ENCODE measurements at places on chromosomes 3 and 15.

DNA sequence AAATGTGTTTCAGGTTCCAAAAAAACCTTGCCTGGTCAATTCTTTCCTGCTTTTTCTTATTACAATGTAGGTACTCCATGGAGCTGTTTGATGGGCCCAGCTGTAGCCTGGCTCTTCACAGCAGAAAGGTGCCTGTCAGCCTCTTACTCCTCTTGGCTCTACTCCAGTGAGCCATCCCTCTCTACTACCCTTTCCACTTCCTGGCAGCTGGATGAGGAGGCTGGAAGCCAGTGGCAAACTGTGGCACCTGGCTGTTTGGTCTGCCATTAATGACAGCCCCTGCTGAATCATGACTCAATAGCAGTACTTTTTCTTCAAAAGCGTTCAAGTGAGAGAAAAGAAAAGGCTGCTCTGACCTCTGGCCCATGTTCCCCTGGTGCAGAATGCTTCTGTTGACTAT lies 618.1 kb downstream of the PYDC2 start:
- no peak for DNase-seq

GRCh38 chr15:41506796-41507341 lies 6.8 kb downstream of the LTK start:
- DNase-seq, result no peak

- DNase-seq, result no peak
Measured at GRCh38 chr3:148606979-148607378, 90.7 kb upstream of the AGTR1 start.

DNA sequence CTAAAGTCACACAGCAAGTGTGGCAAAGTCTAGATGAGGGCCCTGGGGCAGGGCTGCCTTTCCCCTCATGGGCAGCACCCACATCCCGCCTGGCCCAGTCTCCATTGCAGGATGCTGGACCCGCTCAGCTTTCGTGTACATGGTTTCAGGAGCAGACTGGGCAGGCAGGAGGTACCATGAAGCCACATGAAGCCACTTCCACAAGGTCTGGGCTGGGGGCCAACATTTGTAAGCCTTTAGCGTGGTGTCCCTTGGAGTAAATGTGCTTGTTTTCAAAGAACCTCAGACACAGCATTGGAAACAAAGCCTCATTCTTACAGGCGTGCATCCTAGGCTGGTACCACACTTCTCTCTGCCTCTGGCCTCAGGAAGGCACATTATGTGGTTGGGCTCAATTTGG lies 34.5 kb downstream of the UMPS start:
- no peak for DNase-seq

GRCh38 chr15:44275150-44275830 lies 13.2 kb upstream of the GOLM2 start:
- no peak for DNase-seq

GRCh38 chr3:179091113-179091512 lies 19.5 kb upstream of the ZMAT3 start:
- DNase-seq, result no peak

GRCh38 chr3:195156286-195156890 lies 114.6 kb downstream of the XXYLT1 start:
- no peak for DNase-seq

GRCh38 chr15:48557335-48557734 lies 88.2 kb downstream of the FBN1 start:
- no peak for DNase-seq

DNA sequence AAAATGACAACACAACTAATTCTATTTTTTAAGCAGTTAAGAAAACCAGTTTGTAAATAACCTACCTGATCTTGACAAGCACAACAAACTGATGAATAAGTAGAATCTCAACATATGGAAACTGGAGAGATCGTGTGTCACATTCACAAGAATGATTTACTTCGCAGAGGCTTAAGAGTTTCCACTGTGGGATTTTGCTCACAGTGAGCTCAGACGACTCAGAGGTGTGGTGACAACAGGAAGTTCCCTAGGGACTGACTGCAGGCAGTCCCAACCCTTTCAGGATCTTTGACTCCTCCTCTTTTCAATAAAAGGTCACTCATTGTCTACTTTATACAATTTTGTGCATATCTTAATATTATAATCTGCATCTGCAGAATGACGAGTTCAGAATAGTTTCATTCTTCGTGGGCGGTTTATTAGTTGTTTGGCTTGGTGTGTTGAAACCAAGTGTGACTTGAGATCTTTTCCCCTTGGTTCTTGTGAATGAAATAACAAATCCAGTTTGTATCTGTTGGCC lies at the start of gene LIPH:
LIPH (minus strand) TSS at position 231 of the 520 bp plus-strand sequence; CDS start at position 114, 117 bp downstream.
- DNase-seq, result no peak

GRCh38 chr15:71530116-71530515 lies 280.2 kb upstream of the NR2E3 start:
- no peak for DNase-seq

GRCh38 chr3:44761101-44761423 lies 357 bp downstream of the KIAA1143 start:
- DNase-seq, result no peak

DNA sequence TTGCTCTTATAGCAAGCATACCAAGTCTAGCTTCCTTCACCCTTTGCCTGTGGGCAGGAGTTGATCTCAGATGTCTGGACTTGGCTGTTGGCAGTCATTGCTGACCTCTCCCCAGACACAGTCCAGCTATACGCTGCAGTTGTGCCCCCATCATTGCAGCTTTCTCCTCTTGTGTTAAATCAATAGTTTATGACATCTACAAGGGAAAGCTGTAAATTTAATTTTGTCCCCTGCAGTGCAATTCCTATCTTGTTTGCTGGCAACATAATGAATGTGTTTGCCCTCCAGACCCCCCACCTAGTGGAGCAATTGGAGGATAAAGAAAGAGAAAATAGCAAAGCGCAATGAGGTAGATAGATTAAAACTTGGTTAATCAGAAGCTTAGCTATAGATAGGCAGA lies 280.2 kb downstream of the LSAMP start:
- DNase-seq, result no peak

DNA sequence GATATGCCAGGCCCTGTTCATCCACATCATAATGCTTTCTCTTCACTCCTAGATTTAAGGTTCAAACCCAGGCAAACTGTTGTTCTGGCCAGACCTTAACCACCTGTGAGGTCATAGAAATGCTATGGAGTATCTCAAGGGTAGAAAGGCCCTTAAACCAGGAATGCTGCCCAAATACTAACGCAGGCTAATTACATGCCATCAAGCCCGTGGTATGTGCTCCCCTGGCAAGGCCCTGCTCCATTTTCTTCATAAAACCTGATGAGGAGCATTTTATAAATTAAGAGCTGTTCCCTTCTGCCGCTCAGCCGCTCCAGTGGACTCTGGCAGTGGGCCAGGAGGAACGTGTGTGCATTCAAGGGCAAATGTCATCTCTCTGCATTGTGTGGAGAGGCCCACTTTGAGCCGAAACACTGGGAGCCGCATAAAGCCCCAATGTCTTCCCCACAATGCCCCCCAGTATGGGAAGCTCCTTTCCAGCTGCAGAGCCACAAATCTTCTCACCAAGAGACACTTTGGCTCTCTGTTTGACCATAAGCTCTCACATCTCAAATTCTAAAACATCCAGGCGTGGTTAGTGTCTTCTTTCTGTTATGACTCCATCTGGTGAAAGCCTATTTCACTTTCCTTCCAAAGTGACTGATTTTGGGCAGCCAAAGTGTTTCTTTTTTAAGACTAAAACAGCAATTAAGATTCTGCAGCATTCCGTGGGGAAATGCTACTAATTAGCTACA lies 210.8 kb upstream of the NR2E3 start:
- no peak for DNase-seq

DNA sequence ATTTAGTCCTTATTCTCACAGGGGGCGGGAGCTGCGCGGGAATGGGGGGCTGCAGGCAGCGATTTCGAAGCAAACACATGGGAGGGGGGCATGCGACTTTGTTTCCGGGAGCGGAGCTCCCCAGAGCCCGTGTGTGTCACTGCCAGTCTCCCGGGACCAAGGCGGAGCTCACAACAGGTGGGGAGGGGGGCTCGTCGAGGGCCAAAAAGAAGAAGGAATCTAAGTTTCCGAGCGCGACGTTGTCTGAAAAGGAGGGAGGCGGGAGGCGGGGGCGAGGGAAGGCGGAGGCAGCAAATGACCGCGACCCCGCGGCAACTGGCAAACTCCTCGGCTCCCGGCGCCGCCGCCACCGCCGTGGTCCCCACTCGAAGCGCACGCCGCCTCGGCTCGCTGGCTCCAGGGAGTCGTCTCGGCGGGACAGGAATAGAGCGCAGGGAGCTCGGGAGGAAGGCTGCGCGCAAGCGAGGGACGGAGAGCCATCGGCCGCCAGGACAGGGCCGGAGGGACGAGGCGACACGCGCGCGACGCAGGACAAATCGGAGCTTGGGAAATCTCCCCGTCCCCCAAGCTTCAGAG lies 1.4 kb downstream of the FOXP1 start:
- DNase-seq, result peak; percentile 72

DNA sequence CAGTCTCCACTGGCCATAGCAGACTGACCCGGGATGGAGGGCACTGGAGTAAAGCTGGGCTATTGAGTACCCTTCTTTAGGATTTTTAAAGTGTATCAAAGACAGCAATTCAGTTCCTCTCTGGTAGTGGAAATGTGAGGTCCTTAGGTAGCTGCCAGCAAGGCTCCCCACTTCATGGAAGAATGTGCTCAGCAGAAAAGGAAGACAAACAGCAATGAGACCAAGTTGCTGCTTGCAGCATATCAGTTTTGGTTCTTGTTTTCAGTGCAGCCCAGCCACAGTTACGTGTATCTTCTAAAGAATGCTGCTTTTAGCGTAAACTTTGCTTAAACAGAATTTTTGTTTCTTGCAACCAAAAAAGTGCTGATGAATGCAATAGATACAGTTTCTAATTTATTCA lies 374.0 kb upstream of the CBLB start:
- DNase-seq, result no peak

- no peak for DNase-seq
Measured at GRCh38 chr3:126155280-126155640, 25.1 kb downstream of the ALDH1L1 start.

GRCh38 chr3:107313711-107314110 lies 63.5 kb upstream of the CCDC54 start:
- no peak for DNase-seq

DNA sequence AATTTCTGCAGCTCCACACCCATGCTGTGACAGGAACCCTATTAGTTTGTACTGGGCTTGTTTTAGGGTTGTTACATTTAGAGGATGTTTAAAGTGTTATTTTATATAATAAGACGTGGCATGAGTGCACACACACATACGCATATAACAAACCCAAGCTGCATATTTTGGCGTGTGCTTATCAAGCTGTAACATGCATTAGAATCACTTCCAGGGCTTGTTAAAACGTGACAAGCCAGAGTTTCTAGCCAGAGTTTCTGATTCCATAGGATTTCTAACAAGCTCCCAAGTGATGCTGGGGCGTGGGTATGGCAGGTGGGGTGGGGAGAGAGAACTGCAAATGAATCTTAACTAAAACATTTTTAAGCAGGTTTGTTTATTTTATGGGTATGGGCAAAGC lies 17.4 kb downstream of the ONECUT1 start:
- DNase-seq, result no peak

GRCh38 chr3:43695863-43696262 lies 5.1 kb downstream of the ABHD5 start:
- DNase-seq, result no peak

DNA sequence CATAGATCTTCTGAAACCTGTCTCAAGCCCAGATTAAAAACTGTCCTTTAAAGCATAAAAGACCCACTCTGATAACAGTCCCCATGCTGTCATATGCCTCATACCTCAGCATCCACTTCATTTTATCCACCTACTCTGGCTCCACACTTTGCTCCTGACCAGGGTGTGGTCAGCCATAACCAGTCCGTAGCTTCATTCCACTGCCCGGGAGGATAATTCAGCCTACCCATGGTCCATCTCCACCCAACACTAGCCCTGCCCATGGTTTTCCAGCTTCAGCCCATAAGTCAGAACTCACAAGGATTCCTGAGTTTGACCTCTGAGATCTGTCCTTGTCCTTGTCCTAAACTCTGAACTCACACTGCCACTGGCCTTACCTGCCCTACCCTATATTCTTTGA lies 262.1 kb upstream of the MANF start:
- no peak for DNase-seq

DNA sequence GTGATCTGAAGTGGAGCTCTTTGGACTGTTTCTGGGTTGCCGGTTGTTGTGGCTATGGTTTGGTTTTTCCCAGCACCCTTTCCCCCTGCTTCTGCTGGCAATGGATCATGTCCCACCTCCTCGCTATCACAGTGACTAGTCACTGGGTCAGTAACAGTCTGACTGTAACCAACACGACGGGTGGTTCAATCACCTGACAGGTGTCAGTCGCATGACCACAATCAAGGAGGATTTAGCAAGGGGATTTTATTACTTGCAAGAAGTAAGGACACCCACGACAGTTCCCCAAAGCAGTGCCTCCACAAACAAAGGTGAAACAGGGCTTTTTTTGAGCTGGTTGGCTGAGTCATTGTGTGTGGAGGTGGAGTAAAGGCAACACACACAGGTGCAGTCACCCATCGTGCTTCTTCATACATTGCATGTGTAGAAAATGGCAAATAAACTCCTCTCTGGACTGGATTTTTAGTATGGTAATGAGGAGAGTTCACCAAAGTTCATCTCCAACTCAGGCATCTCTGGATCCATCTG lies 58.8 kb upstream of the FAM3D start:
- DNase-seq, result no peak

- DNase-seq, result no peak
Measured at GRCh38 chr3:193996221-193996620, 139.7 kb upstream of the HES1 start.

DNA sequence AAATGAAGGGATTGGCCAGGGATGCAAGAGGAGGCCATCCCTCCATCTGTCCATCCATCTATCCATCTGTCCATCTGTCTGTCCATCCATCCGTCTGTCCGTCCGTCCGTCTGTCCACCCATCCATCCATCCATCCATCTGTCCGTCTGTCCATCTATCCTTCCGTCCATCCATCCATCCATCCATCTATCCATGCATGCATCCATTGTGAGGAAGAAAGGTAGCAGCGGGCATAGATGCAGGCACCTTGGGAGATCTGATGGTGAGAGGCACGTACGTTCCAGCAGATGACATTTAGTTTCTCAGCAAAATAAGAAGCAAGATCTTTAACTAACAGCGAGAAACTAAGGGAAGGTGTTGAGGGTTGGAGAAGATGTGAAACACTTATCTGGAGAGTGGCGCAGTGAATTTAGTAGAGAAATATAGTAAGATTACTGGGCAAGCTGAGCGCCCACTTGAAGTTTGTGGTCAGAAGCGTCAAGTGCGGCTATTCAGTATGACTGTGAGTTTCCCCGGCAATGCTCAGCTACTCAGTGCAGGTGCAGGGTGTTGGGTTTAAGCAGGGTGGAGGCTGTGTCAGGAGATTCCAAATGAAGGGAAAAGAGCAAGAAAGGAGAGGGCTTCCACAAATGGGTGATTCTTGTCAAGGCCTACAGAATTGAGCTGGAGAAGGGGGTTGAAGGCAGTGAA lies 22.4 kb upstream of the SRP14 start:
- no peak for DNase-seq

- no peak for DNase-seq
Measured at GRCh38 chr3:67018789-67019526, 20.9 kb downstream of the KBTBD8 start.

- DNase-seq, result no peak
Measured at GRCh38 chr3:50470658-50471057, 32.8 kb downstream of the CACNA2D2 start.

- no peak for DNase-seq
Measured at GRCh38 chr3:155553780-155554179, 191.1 kb downstream of the PLCH1 start.

- no peak for DNase-seq
Measured at GRCh38 chr3:19543212-19543841, 390.7 kb downstream of the EFHB start.
